ENCODE measurements at places on chromosomes 13 and 19.

GRCh38 chr19:2807379-2808128 lies 12.1 kb upstream of the ZNF554 start:
- DNase-seq = no peak

- peak; percentile 48 for DNase-seq
Observed at GRCh38 chr13:112690283-112690929, 568 bp downstream of the ATP11A start.

DNA sequence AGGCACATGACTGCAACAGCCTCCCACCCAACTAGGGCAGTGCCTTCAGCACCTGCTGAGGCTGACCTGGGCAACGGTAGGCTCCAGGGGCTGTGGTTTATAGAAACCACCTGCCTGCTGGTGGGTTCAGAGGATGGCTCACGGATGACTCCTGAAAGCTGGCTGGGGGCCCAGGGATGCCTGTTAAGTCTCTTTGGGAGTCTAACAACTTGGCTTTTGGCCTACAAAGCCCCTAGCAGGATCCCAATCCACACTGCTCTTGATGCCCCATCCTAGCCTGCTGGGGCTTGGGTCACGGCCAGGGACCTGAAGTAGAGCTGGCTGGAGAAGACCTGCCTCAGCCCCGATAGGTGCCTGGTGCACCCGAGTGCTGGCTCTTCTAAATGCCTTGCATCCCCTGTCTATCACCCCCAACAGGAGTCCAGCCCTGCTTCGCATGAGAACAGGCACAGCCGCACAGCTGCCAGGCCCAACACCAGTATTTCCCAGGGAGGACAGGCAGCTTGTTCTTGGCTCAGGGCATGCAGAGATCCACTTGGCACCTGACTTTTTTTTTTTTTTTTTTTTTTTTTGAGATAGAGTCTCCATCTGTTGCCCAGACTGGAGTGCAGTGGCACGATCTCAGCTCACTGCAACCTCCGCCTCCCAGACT lies 9.1 kb upstream of the EPHX3 start:
- DNase-seq = no peak

DNA sequence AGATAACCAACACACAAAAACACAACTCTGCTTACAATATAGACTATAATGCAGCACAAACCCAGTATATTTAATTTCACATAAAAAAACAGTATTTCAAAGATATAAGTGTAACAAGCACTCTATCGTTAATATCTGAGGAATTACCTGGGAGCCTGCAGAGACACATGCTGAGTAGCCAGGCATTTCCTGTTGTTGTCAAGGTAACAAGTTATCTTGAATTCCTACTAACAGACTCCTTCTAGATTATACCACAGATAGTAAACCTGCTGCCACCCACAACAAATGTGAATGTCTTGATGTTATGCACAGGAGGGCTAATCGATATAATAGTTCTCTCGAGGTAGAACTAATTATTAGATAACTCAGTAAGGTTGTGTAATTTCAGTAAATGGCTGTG lies 826.0 kb upstream of the PRR20A start:
- DNase-seq = no peak

DNA sequence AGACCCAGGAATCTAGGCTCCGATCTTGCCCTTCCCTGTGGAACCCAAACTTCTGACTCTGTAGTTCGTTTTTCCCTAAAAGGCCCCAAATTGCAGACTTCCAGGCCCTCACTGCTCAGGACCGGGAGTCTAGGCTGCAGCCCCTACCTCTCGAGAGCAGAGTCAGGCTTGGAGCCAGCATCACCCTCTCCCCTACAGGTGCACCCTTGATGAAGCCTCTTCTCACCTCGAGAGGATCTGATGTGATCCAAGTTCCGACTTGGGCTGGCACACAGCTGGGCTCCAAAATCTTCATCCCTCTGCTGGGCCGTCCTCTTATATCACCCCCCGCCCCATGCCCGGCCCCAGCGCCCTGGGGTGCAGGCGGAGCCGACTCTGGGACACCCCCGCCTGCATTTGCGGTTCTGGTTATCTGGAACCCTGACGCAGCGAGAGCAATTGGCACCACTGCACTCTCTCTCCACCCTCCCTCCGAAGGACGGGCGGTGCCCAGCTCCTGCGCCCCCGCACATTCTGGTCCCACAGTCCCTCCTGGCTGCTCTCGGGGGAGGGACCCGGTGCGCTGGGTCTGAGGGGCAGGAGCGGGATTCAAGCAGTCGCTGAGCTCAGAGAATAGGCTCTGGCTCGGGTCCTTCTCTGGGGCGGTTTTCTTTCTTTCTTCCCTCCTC lies at the start of gene KLK7:
KLK7 (minus strand) TSS at position 293 of the 668 bp plus-strand sequence. CDS start 1,518 bp downstream, outside the sequence.
- no peak for DNase-seq

GRCh38 chr13:31134039-31134711 lies 27.5 kb downstream of the HSPH1 start:
- DNase-seq = no peak

DNA sequence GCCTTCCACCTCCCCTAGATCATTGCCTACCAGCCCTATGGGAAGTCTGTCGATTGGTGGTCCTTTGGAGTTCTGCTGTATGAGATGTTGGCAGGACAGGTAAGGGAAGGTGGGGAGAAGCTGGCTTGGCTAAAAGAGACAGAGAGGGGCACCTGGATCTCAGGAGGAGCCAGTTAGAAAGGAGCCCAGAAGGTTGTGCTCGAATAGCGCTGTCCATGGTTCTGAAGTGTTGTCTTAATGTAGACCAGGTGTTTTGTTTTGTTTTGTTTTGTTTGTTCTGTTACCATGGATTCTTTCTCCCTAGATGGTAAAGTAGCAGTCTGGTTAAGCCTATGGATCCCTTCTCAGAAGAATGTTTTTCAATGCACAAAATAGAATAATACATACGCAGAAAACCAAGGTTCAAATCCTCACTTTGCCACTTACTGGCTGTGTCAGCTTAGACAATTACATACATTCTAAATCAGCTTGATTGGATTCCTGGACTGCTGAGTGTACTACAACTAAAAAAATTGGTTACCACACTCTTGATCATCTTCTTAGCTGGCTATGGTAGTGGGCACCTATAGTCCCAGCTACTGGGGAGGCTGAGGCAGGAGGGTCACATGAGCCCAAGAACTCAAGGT lies 5.9 kb upstream of the CACNG7 start:
- peak; percentile 29 for DNase-seq

DNA sequence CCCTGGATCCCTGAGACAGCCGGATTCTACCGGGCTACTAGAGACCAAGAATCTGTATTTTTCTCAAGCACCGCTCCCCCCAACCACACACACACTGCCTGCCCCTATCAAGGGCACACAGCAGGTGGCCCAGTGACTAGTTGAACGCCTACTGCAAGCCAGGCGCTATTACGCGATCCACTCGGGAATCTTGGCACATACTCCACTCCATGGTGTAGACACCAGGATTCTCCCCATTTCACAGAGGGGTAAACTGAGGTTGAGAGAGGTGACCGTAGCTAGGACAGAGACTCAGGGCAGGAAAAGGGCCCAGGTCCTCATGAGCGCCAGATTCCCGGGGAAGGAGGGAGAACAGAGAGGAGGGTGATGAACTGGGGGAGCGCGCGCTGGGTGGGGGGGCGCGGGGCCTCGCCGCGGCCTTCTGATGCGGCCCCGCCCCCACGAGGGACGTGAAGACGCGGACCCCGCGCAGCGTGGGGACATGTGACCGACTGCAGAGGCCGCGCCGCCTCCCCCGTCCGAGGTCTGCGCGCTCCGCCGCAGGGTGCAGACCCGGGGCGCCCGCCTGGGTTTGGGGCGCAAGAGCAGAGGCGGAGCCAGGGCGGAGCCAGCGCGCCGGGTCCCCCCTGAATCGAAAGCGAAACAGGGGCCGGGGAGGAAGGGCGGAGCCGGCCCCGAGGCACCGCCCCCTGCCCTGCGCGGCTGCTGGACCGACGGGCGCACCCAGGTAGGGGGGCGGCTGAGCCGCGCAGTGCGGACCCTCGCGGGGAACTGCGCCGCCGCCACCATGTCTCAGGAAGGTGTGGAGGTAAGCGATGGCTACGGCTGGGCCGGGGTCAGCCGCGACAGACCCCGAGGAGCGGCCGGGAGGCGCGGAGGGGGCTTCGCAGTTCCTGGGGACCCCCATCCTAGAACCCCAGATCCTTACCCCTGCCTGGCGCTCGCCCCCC lies at the start of gene SHFL:
SHFL (plus strand) TSS at position 677 of the 950 bp plus-strand sequence; CDS start at position 788, 111 bp downstream.
- peak; percentile 61 for DNase-seq

DNA sequence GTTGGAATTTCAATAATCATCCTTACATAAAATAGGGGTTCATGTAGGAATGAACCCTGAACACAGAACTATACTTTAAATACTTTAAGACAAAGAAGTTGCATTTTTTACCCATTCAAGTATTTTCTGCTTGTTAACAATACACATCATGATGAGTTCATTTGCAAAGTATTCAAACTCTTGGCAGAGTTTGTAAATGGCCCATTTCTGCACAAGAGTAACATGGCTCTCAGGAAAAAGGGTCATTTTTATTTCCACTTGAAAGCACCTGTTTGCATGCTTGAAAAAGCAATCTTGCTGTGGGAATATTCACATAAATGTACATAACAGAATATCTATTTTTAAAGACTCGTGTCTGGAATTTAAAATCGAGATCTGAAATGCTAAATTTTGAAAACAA lies 18.1 kb downstream of the ESD start:
- peak; percentile 39 for DNase-seq

GRCh38 chr19:31284621-31285020 lies 64.6 kb downstream of the TSHZ3 start:
- no peak for DNase-seq

- DNase-seq = no peak
Observed at GRCh38 chr19:12163826-12164225, 930 bp downstream of the ZNF136 start.

DNA sequence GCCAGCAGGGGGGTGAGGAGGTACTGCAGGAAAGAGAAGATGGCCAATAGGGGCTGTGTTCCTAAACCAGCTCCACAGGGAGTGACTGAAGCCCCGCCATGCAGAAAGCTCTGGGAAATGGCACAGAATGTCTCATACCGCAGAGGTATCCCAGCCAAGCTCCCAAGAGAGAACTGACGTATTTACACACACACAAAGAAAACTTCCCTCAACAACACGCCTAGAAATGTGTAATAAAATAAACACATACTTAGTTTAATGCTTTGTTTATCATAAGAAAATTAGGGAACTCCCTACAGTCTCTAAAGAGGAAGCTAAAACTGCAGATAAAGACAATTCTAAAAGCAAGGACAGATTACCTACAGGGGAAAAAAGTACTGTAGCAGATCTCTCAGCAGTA lies 40.0 kb downstream of the ESD start:
- DNase-seq = no peak
